Anterior cingulate cortex (tissue), 58 donors: ENCODE measurements at places on chromosomes 13 and 19.

DNA sequence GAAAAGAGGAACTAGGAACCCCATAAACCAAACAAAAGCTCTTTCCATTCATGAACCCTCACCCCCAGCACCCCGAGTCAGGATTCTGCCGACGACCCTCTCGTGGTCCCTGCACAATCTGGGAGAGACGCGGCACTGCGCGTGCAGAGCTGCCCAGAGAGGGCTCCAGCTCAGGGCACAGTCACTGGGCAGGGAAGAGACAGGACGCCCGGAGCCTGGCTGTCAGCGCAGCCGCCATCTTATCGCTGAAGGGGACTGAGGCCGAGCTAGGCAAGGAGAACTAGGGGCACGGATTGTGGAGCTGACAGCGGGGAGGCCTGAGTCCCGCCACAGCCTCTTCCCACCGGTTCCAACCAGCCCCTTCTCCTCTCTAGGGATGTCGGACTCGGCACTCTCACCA lies 349 bp downstream of the ZNF98 start:
- no peak for DNase-seq

DNA sequence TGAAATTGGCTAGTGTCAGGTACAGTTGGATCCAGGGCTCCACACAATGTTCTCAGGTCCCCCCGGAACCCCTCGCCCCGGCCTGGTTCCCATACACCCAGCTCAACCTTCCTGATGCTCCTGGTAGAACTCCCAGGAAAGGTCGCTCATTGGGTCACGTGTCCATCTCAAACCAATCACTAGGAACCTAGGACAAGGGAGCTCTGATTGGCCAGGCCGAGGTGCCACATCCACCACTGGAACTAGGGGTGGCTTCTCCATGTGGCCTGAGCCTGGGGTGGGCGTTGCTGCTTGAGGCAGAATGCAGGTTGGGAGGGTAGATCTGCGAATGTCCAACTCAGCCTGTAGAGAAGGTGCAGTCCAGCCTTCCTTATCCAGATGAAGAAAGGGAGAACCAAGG lies 6.9 kb upstream of the MEF2B start:
- no peak for DNase-seq

- no peak for DNase-seq
Observed at GRCh38 chr19:3535563-3535965, 3.4 kb upstream of the TEKTIP1 start.

DNA sequence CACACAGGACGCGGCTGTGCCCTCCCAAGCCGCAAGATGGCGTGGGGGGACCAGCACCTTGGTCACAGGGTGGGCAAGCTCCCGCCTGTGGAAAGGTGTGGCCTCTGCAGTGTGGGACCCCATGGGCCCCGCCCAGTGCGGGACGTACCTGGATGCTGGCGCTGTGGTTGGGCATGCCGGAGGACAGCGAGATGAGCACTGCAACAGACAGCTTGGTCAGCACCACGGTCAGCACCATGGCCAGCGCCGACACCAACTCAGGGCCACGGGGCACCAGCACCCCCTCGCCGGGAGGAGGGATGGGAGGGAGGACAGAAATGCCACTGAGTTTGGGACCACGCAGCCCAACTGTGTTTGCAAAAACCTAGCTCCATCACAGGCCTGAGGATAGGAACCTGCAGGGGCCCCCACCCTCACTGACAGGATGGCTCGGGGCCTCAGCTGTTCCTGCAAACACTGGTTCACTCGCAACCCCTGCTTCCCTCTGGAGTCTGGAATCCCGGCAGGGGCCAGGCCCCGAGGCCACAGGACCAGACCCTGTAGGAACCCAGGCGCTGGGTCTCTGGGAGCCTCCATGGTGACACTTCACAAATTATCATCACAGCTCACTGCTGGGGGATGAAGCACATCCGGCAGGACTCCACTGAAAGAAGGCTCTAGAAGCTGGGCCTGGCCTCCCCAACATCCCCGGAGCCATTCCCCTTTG lies 27.1 kb downstream of the IZUMO4 start:
- DNase-seq = no peak

GRCh38 chr13:70523622-70524021 lies 415.4 kb upstream of the KLHL1 start:
- DNase-seq = no peak

DNA sequence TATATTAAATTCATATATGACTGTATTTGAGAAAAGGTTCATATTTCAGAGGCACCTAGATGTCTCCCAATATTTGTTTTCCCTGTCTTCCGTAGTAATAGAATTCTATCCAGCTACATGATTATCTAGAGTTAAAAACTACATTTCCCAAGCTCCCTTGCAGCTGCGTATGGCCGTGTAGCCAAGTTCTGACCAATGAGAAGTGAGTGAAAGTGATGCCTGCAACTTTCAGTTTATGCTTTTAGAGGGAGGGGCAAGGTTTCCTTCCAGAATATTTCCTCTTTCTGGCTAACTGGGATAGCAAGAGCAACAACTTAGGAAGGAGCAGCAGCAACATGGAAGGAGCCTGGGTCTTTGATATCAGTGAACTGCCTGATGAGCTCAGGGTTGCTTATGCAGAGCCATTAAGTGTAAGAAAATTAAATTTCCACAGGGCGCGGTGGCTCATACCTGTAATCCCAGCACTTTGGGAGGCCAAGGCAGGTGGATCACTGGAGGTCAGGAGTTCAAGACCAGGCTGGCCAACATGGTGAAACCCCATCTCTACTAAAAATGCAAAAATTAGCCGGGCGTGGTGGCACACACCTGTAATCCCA lies 23.2 kb upstream of the CYP2A13 start:
- no peak for DNase-seq

- no peak for DNase-seq
Observed at GRCh38 chr19:13881251-13881691, 4.3 kb downstream of the NANOS3 start.

DNA sequence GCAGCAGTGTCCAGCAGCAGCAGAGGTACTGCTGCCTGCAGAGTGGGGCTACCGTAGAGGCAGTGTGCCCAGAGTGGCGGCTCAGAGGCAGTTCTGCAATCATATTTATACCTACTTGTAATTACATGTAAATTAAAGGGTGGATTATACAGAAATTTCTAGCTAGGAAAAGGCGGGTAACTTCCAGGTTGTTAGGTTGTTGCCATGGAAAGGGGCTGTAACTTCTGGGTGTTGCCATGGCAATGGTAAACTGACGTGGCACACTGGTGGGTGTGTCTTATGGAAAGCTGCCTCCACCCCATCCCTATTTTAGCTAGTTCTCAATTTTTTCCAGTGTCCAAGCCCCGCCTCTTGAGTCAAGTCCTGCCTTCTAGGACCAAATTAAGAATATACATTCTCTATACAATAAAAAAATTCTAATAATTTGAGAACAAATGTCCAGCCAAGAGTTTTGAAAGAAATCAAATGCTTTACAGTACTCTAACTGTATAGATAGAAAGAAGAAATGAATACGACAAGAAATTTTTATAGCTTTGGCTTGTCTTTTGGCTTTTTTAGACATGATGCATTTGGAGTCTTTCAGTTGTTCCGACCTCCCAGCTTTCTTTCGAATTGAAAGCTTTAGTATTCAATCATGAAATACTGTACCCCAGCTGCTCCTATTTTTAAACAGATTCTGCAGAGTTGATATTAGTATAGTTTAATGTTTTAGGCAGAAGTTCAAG lies 816.6 kb downstream of the DIAPH3 start:
- DNase-seq = no peak

DNA sequence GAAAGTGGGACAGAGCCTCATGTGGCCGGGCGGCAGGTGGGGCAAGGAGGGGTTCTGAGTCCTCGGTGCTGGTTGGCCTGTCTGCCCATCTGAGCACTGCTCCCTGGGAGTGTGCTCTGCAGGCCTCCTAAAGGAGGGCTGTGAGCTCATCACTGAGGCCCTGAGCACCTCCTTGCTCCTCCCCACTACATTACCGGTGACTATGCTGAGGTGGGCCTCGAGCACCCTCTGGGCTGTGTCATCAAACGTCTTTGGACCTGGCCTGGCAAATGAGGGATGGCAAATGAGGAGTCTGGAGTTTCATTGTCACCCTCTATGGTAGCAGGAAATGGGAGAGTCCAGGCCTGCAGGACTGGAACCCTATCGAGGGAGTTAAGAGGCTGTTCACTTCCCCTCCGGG lies 38.8 kb upstream of the ZNF429 start:
- no peak for DNase-seq

DNA sequence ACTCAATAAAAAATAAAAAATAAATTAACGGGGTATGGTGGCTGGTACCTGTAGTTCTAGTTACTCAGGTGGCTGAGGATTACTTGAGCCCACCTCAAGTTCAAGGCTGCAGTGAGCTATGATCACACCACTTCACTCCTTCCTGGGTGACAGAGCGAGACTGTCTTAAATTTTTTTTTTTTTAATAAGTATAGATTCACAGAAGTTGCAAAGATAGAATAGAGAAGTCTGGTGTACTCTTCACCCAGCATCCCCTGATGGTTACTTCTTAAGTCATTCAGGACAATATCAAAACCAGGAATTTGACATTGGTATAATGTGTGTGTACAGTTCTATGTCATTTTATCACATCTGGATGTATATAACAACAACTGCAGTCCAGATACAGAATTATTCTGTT lies 7.7 kb upstream of the CD22 start:
- DNase-seq = no peak

GRCh38 chr13:46578590-46578975 lies 25.6 kb downstream of the LRCH1 start:
- DNase-seq = no peak

DNA sequence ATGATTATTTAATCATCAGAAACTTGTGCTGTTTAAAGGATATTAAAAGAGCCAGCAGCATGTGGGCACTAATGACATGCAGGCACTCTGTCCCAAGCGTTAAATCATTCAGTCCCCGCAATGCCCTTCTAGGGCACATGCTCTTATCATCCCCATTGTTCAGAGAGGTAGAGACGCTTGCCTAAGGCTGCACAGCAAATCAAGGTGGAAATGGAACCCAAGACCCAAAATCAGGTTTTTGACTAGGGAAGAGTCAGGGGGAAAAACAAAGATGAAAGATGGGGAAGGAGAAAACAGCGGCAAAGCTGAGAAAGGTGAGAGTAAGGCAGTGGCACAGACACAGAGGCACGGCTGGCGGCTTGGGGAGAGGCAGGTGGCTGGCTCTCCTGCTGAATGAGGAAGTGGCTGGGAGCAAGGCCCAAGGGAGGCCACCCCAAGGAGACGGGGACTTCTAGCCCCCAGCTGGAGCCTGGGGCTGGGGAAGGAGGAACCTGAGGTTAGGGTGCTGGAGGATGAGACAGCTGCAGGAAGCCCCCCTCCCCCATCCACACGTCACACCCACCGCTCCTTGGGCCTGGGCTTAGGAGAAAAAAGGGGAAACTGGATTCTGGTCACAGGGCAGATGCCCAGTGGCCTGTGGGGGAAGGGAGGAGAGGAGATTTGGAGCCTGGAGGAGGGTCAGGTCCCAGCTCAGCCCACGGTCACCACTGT lies 1.0 kb upstream of the TYROBP start:
- DNase-seq = peak; percentile 50

DNA sequence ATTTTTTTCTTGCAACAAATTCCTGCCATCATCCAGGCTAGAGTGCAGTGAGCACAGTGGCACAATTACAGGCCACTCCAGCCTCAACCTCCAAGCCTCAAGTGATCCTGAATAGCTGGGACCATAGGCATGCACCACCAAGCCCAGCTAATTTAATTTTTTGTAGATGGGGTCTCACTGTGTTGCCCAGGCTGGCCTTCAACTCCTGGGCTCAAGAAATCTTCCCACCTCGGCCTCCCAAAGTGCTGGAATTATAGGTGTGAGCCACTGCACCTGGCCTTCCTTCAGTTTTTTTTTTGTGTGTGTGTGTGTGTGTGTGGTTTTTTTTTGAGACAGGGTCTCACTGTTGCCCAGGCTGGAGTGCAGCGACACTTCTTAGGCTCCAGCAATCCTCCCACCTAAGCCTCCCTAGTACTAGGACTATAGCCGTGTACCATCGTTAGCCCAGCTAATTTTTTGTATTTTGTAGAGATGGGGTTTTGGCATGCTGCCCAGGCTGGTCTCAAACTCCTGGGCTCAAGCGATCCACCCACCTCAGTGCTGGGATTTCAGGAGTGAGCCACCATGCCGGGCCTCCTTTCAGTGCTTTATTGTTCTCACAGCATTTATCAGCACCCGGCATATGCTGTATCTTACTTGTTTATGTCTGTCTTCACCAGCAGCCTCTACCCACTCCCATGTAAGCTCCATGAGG lies 5.9 kb upstream of the SRRM5 start:
- no peak for DNase-seq

DNA sequence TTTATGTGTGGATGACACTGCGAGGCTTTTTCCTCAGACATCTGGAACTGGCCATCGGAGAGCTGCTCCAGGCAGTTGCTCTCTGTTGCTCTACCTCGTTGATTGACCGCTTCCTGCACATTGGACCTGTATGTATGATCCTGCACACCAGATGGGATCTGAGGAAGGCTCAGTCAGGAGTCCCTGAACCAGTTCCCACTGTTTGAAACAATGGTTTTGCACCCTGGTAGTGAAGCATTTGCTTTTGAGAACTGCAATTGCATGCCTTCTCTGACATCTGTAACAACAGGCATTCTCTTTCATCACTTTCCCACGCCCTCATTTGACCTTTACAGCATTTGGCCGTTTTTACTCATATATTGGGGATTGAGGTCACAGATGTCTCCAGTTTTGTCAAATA lies 61.1 kb upstream of the NPAS1 start:
- no peak for DNase-seq

DNA sequence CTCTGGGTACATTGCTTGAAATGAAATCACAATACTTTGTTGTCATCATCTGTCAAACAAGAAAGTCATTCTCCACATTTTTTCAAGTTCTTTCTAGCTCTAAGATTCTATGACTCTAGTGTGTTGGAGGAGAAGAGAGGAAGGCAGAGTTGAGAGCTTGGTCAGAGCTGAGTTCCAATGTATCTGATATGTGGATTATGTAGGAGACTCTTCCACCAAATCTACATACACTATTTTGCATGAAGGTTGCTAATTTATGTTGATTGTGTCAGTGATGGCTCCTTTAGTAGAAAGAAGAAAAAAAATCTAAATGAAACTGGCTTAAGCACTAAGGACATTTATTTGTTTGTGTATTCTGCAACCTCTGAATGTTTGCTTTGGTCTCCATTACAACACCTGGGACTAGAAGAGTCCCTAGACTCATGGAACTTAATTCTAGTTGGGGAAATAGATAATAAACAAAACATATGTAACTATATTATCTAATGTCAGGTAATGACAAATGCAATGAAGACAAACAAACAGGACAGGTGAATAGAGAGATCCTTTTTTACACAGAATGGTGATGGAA lies 691.9 kb downstream of the UQCRFS1 start:
- DNase-seq = no peak

DNA sequence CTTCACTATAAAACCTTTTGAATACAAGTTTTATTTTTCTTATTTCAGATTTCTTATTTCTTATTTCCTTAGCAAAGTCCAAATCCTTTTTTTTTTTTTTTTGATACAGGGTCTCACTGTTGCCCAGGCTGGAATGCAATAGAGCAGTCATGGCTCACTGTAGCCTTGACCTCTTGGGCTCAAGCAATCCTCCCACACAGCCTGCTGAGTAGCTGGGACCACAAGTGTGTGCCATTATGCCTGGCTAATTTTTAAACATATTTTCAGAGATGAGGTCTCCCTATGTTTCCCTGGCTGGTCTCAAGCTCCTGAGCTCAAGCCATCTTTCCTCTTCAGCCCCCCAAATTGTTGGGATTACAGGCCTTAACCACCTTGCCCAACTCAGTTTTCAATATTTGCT lies 334.3 kb downstream of the DLEU7 start:
- no peak for DNase-seq

- DNase-seq = no peak
Observed at GRCh38 chr19:32061315-32061714, 284.1 kb upstream of the ZNF507 start.
